ENCODE measurements at places on chromosomes 6 and 20.

GRCh38 chr20:58131151-58131550 lies 97.3 kb downstream of the ANKRD60 start:
- DNase-seq: no peak

DNA sequence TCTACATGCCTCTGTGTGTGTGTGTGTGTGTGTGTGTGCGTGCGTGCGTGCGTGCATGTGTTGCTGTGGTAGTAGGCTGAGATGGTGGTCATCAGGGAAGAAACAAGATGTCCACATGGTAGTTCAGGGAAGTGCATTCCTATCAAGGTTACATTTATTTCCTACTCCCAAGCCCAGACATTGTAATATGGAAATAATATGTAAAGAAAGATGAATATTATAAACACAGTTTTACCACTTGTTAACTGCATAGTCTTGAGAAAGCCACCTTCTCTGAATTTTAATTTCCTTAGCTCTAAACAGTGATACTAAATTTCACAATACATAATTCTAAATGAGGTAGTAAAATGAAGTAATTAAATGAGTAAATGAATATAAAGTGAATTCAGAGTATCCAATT lies 14.0 kb downstream of the MEI4 start:
- DNase-seq: no peak

DNA sequence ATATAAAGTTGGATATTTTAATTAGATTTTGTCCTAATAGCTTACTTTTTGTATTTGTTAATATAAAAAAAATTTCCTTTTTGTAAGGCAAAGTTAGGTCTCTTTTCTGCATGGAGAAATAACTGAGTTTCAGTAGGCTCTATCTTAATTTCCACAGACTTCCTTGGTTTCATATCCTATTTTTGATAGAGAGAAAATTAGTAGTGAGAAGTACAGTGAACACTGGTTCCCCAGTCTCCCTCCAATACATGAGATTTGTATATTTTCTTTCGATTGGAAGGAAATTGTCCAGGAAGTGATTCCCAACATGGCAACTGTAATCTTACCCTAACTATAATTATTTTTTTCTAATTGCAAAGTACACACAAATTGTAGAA lies 26.4 kb downstream of the TRIM27 start:
- no peak for DNase-seq

- DNase-seq: no peak
These were observed 5.7 kb downstream of the TMEM151B start for GRCh38 chr6:44275749-44276648.

DNA sequence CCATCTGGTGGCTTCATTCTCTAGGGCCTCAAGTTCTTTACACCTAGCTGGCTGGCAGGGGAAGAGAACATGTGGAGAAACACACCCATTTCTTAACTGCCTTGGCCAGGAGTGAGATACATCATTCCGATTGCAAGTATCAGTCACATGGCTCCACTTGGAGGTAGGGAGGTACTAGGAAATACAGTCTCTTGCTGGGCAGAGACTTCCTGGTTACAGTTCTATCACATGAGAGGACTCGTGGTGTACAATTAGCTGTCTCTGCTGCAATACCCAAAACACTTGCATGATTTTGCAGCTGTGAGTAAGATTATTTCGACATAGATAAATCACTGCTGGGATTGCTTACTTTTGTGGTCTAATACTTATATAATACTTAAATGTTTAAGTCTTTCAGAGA lies 51.1 kb downstream of the GTF2H5 start:
- DNase-seq: no peak

DNA sequence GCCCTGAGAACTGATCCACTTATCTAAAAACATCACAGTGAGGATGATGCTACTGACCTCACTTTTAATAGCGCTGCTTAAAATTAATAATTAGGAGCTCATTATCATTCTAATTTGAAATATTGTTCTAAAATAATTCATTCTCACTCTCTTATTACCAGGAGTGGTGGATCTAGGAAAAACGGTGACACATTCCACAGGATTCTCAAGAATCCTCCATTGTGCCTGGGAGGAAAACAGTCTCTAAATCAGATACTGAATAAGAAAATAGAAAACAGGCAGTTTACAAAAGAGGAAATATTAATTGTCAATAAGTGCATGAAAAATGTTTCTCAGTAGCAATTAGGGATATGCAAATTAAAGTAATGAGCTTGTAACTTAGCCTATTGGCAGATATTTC lies 187.4 kb downstream of the TENT5A start:
- no peak for DNase-seq

DNA sequence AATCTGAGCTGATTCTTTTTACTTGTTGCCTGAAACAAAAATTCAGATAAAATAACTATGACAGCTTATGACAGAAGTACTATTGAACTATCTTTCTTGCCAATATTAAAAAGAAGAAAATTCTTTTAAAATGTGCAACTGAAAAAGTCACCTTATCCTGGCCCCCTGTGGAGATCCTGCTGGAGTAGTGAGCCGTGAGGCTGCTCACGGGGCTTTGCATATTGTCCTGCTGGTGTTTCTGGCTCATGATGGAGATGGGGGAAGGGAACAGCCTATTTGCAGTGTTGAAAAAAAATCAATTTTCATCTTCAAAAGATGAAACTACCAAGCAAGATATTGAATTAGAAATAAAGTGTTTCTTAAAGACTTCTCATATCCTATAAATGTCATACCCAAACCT lies 216.0 kb downstream of the SAMD5 start:
- DNase-seq: no peak

DNA sequence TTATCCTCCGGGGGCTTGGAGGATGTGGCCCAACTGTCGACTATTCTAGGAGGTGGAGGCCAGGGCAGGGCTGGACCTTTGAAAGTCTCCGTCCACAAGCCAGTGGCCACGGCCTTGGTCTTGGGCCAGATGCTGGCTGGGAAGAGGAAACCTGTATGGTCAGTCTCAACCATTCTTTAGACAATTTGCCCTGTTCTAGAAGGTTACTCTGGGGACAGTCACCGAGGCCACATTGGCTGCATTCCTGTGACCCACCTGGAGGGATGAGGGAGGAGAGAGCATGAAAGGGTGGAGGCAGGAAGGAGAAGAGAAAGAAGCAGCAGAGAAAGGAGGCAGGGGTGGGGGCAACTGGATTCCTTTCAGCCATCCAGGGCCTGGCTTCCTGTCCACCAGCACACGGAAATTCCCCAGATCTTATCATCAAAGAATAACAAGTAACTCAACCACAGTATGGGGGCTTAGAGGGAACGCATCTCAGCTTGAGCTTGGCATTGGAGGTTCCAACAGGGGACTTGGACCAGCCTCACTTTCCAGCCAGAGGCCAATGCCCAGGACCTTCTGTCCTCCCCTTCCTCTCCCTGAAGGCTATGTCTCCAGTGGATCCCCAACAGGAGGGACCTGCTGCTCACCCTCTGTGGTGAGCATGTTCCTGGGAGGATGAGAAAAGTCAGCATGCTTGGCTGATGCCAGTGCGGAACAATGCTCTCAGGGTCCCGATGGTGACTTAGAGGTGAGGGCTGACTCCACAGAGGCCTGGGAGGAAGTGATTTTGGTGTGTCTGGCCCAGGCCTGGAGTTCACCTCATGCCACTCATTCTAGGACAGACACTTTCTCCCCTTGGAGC lies 30.4 kb downstream of the TGM2 start:
- no peak for DNase-seq

GRCh38 chr20:9616455-9616805 lies 102.0 kb downstream of the LAMP5 start:
- no peak for DNase-seq

DNA sequence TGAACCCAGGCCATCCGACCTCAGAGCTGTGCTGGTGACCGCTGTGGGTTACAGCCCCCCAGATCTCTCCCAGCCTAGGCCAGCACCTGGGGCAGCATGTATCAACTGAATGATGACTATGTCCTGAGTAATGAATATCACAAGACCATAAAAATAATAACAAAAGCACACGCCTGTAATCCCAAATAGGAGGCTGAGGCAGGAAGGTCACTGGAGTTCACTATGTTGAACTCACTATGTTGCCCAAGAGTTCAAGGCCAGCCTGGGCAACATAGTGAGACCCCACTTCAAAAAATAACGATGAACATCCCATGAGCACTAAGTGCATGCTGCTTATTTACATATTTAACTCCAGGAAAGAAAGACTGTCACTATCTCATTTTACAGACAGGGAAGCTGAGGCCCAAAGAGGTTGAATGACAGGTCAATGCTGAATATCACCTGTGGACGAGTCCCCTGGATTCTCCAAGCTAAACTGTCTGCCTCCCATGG lies 92.3 kb downstream of the NFATC2 start:
- DNase-seq: no peak

GRCh38 chr20:19992996-19993908 lies 23.9 kb upstream of the NAA20 start:
- DNase-seq: no peak

- DNase-seq: no peak
These were observed 190.2 kb downstream of the BACH2 start for GRCh38 chr6:90106449-90106848.

- peak; percentile 75 for DNase-seq
These were observed at the start of gene HLA-DMA for GRCh38 chr6:32952817-32953739. HLA-DMA (minus strand) TSS chr6:32953097; CDS start chr6:32953036, 61 bp downstream.

DNA sequence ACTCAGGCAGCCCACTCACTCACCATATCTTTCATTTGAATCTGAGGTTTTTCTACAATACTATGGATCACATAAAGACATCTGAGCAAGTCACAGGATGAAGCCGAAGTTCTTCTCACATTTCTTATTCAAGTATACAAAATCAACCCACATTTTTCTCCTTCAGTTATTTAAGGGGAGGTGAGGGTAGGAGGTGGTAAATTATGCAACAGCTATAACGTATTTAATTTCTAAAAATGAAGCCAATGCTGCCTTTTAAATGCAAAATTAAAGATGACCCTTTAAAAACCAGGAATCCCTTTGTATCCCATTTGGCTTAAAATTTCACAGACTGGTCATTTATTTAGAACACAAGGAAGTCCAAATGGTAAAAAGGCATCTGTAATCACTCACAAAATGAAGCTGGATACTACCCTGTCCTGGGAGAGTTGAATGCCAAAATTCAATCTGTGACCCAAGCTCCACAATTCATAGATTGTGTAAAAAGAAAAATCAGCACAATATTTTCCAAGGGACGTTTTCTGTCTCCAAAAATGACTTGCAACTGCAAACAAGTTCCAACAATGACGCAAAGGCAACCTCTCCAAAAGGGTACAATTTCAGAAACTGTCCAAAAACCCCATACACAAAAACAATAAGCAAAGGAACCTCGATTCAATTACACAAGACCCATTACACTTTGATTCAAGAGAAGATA lies 48.8 kb downstream of the EPB41L2 start:
- DNase-seq: no peak

DNA sequence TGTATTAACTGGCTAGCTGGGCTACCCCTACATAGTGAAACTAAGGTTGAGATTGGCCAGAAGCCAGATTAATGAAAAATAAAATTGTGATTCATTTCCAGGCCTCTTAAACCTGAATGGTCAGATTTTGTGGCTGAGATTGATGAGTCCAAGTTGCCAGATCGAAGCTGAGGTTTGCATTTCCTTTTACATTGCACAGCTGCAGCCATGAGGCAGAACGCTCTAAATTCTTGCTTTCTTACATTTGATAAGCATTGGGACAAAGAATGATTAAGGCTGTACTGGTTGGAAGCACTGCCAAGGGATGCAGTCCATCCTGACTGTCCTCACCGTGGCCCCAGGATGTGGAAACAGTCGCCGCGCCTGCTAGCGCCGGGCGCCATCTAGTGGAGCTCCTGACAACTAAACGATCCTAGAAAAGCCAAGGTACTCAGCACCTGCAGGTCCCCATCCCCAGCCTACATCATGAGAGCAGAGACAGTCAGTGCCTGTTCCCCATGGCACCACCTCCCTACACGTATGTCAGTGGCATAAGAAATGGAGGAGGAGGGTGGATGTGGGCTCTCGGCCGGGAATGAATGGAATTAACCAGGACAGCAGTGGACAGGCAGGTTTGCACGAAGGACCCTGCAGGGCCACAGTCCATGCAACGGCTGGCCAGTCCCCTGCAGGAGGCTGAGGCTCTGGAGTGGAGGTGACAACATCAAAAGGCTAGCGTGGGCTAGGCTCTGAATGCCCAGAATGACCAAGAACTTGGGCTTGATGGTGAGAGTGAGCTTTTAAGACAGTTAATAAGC lies 19.0 kb downstream of the PXDC1 start:
- no peak for DNase-seq

DNA sequence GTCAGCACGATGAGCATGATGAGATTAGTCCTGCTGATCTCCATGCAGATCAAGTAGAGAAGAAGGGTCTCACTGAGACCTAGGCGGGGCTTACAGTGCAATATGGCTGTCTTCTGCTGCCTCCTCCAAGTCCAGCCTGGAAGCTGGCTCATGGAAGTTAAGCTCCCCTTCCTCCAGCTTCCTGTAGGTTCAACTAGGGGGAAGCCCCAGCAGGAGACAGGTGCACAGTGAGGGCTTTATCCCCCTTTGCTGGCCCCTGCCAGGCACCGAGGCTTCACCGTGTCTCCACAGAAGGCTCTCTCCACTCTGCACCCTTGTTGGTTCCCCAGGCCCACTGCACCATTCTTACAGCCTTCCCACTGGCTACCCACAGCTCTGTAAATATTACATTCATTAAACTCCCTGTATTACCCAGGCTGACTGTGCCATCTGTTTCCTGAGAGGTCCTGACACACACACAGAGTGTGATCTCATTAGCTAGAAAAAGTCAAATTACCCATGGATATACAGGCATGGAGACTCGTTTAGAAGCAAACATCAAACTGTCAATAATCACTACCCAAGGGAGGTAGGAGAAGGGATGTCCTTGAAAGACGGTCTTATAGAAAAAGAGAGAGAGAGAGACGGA lies 90.4 kb downstream of the SLC2A10 start:
- DNase-seq: no peak

DNA sequence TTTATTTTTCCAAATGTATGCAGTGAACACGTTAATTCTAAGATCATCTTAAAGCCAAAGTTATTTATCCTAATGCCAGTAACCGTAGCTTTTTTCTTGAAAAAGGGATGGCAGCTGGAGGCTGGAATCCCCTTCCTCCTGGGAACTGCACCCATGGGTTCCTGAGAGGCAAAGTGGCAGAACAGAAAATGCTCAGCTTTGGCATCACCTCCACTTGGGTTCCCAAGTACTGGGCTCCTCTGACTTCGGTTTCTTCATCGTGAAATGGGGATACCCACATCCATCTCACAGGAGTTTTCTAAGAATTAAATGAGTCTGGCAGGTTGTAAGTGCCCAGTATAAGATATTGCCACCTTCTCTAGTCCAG lies 6.2 kb upstream of the DDX43 start:
- no peak for DNase-seq

GRCh38 chr6:21886542-21887151 lies 293.1 kb downstream of the SOX4 start:
- no peak for DNase-seq

- DNase-seq: no peak
These were observed 127.7 kb downstream of the VEGFA start for GRCh38 chr6:43897571-43898302.

- DNase-seq: no peak
These were observed 31.9 kb upstream of the PRSS35 start for GRCh38 chr6:83480470-83480869.
